ENCODE measurements at places on chromosomes 1 and 21.
A peak's percentile ranks its signal among the peaks of the same experiment; 100 is the strongest.

- DNase-seq = no peak
Measured at GRCh38 chr1:176994931-176995596, 169.4 kb downstream of the ASTN1 start.

DNA sequence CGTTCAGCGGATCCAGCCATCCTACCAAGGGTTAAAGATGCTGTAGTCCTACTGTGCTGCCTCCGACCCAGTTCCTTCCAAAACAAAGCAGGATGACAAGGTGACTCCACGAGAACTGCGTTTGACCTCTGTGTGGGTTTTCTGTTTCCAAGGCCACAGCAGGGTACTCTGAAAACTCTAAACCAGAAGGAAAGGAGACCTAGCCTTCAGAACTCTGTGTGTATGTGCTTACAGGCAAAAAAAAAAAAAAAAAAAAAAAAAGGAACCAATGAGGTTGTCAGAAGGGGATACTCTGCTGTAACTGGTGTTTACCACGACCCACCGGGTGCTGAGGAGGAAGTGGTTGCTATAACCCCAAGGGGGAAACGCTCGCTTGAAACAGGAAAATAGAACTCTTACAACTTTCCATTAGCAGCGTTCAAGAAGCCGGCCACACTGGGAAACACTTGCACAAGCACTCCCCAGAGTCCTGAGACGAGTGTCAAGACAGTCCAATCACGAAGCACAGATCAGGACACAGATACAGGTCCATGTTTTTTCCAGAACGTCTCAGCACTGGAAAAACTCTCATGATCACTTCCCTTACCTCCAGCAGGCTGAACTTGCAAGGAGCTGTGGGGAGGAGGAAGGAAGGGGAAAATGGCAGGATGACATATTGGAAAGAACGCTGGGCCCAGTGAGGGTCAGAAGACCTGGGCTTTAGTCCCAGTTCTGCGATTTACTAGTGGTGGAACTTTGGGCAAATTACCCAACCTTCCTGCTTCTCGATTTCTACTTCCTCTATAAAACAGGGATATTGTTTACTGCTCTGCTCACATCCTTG, 64.0 kb downstream of the ITPKB start:
- no peak for DNase-seq

- no peak for DNase-seq
Measured at GRCh38 chr1:67918067-67918466, 84.8 kb upstream of the GNG12 start.

- no peak for DNase-seq
Measured at GRCh38 chr1:5343256-5344020, 648.8 kb downstream of the NPHP4 start.

GRCh38 chr1:206985162-206985749, 15.0 kb upstream of the FCAMR start:
- DNase-seq = no peak

DNA sequence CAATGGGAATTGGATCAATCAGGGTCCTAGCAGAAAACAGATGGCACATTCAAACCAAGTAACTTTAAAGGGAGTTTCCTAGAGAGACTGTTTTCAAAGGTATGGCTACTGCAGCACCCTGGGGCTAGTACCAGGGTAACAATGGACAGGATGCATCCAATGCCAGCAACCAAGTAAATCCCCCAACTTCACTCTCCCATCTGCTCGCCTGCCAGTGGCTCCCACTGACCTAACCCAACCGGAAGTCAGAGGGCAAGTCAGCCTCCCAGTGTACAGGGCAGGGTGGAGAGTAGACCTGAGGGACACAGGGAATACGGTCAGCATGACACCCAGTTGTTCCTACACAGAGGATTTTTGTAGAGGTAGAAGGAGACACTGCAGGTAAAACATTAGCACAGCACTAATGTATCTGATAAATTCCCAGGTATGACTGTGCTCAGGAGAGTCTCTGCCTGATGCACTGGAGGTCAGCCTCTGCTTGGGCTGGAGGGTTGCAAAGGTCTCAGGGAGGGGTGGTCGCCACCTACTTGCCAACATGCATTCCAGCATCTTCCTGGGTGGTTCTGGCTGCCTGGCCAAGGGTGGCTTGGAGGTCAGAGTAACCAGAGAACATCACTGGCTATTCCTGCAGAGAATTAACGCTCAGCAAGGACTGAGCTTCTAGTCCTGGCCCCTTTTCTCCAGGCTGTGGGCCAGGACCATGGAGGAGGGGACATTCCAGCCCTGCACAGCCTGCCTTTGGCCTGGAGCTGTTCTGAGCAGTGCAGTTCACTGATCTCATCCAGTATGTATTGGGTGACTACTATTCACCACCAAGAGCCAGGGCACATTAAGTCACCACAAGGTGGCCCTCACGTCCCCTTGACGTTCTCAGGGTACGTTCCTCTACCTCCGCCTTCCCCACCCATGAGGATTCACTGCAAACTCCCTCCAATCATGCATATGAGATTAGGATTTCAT, 5.1 kb upstream of the GJA4 start:
- peak; percentile 10 for DNase-seq

GRCh38 chr1:44222397-44223186, 9.3 kb downstream of the DMAP1 start:
- DNase-seq = no peak

GRCh38 chr1:54463259-54464030, 57.3 kb upstream of the SSBP3 start:
- DNase-seq = no peak

DNA sequence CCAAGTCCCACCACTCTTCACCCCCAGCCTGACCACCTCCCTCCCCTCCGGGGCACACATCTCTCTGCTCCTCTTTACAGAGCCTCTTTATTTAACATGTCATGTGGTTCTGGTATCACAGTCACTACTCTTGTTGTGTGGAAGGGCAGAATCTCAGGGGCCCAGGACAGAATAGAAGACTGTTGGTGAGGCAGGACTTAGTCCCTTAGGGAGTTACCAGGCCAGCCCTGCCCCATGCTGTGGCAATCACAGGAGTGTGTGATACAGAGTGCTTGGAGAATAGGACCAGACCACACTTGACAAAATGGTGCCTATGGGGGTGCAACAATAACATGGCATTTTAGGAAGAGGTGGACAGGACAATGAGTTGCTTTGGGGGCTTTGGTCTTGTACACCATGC, 43.0 kb upstream of the CRNN start:
- no peak for DNase-seq
